H9 (cell line): ENCODE measurements at places on chromosomes 2 and 18. TPM values are rescaled to one million over a fixed set of nuclear protein-coding genes. Genes with fewer than 3 reads are reported as not detected.
A peak's percentile ranks its signal among the peaks of the same experiment; 100 is the strongest.

DNA sequence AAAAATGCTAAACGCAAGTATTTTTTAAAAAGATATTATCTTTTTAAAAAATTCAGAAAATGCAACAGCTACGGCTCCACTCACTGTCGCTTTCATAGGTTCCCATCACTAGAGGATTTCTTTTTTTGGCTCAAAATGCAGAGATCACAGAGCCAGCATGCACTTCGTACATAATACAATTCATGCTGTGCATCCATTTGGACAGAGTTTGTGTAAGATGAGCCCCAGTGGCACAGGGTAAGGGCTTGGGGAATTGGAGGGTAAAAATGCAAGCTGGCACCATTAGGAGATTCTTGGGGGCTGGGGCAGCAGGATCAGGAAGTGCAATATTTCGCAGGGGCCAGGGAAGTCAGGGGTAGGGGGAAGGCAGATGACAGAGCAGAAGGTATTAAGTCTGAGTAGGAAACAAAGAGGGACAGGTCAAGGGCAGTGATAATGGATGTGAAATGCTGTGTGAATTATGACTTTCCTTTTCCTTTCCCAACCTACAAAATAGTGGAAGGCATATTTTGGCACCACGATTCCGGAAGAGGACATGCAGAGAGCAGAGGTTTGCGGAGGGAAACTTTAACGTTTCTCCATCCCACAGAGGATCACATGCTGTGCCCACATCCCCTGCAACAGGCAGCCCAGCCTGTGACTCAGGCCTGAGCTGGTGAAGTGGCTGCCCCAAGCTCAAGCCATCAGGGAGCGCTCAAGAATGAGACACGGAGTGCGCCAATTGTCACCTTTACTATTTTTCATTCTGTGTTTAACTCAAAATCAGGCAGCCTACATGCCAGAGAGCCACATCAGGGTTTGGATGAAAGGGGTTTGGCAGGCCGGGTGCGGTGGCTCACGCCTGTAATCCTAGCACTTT is 4.7 kb downstream of the CAPG start:
- H3K4me1 ChIP-seq: peaks cover 18% of the 10 kb centered on the region
- H3K27ac ChIP-seq: no peak overlapping the region
- H3K27me3 ChIP-seq: no peaks in the 10 kb centered on the region
- 0 out of 3 replicates have a peak, but pooled peaks cover 2% of the 10 kb centered on the region for H3K36me3 ChIP-seq
- DNase-seq: no peak
- H3K4me3 ChIP-seq: no peak overlapping the region

- H3K4me1 ChIP-seq: 0 out of 2 replicates have a peak, but pooled peaks cover 2% of the 10 kb centered on the region
- DNase-seq: no peak
Observed at GRCh38 chr18:9965711-9966624, 52.2 kb downstream of the VAPA start.

DNA sequence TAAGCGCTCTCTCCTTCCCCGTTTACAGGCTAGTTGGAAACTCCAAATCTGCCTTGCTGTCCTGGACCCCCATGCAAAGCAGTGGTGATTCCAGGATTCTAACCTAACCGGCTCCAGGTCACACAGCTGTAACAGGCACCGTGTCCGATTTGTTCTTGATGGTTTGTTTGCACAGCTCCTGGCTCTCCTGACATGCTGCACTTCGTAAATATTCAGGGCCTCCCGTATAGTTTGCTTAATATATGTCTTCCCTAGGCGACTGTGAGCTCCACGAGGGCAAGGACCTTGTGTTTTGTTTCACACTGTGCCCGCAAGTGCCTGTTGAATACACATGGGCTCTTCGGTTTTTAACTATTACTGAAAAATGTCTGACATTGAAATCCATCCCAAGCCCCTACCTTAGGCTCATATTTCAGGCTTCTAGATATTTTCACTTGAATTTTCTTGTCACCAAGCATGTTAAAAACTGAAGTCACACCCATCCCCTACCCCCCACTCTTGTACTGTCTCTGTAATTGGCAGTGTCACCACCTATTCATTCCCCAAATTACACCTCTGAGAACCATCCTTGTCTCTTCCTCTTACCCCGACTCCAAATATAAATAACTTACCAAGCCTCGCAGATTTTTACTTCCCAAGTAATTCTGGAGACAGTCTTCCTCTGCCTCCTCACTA is 1.0 kb upstream of the PUM2 start:
- H3K27me3 ChIP-seq: no peaks in the 10 kb centered on the region
- H3K36me3 ChIP-seq: peaks cover 7% of the 10 kb centered on the region
- H3K27ac ChIP-seq: no peak overlapping the region

DNA sequence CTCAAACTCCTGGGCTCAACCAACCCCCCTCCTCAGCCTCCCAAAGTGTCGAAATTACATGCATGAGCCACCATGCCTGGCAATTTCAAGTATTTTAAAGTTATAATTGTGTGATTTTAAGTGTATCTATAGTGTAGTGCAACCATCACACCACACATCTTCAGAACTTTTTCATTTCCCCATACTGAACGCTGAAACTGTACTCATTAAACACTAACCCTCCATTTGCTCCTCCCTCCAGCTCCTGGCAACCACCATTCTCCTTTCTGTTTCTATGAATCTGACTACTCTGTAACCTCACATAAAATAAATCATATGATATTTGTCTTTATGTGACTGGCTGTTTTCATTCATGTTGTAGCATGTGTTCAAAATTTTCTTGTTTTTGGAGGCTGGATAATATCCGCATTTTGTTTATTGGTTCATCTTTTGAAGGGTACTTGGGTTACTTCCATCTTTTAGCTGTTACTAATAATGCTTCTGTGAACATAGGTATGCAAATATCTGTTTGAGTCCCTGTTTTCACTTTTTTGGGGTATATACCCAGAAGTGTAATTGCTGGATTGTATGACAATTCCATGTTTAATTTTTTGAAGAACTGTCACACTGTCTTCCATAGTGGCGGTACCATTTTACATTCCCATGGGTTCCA is 188.2 kb downstream of the PLCL1 start:
- H3K4me3 ChIP-seq: no peak overlapping the region
- no peak overlapping the region for H3K27ac ChIP-seq
- no peaks in the 10 kb centered on the region for H3K27me3 ChIP-seq
- DNase-seq: no peak

DNA sequence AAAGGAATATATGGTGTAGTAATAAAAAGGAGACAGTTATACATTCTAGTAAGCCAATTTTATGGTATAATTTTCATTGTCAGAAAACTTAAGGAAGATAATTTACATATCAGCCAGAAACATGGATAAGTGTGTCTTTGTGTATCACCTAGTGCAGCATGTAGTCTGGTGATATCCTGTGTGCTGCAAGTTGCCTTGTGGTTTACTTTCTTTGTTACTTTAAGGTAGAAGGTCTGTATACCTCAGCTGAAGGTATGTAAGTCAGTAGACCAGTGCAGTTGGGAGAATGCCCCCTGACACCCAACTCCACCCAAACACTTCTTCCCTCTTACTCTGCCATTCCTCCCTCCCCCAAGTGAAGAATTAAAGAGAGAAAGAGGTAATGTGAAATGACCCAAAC is 11.0 kb downstream of the GORASP2 start:
- H3K27me3 ChIP-seq: no peaks in the 10 kb centered on the region
- H3K27ac ChIP-seq: no peak overlapping the region
- no peaks in the 10 kb centered on the region; the same call in 1 of the 2 replicates for H3K4me1 ChIP-seq
- H3K4me3 ChIP-seq: no peak overlapping the region
- no peak for DNase-seq

GRCh38 chr2:216808805-216809425 is 50.9 kb downstream of the TNP1 start:
- no peak overlapping the region for H3K4me3 ChIP-seq
- no peaks in the 10 kb centered on the region; the same call in 1 of the 2 replicates for H3K27me3 ChIP-seq
- H3K36me3 ChIP-seq: no peaks in the 10 kb centered on the region
- no peak overlapping the region for H3K27ac ChIP-seq
- no peak for DNase-seq

DNA sequence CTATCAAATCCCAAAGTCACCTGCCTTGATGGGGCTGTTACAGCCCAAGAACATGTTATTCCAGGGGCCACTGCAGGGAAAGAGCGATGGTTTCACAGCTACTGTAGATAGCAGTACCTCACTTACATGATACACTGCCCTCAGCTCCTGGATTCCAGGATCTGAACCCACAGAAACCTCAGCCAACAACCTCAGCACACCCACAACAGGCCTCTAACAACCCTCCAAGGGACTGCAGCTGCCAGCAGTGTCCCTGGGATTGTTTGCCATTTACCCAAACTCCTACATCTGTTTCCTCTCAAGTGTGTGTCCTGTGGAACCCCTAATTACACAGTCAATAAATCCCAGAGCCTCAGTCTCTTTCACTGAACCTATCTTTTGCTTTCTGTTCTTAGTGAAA is 28.2 kb downstream of the OSBPL1A start:
- H3K36me3 ChIP-seq: peaks cover 40% of the 10 kb centered on the region
- DNase-seq: no peak
- 0 out of 2 replicates have a peak, but pooled peaks cover 2% of the 10 kb centered on the region for H3K4me1 ChIP-seq
- H3K27ac ChIP-seq: no peak overlapping the region

DNA sequence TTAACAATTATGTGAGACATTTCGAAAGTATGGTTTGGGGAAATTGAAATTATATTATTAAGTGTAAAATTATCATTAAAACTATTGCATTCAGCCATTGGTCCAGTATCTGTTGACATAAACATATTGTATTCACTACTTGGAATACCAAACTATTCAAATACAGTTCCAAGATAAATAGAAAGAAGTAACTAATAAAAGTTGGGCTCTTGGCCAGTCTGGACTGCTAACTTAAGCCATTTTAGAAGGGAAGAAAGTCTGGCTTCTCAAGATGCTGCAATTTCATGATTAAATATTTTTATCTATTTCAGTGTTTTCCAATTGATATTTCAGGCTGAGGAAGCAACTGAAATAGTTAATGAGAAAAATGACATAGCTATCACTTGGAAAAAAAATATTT is 109.8 kb upstream of the CHRNA1 start:
- H3K4me3 ChIP-seq: no peak overlapping the region
- no peak overlapping the region for H3K27ac ChIP-seq
- H3K27me3 ChIP-seq: no peaks in the 10 kb centered on the region
- DNase-seq: no peak

GRCh38 chr2:34831096-34831495 is 1232.0 kb upstream of the FAM98A start:
- H3K4me1 ChIP-seq: peaks cover 3% of the 10 kb centered on the region; the same call in 1 of the 2 replicates
- no peaks in the 10 kb centered on the region for H3K27me3 ChIP-seq
- H3K36me3 ChIP-seq: no peaks in the 10 kb centered on the region
- no peak overlapping the region for H3K4me3 ChIP-seq
- DNase-seq: no peak

- peaks cover 7% of the 10 kb centered on the region; the same call in 1 of the 2 replicates for H3K4me1 ChIP-seq
- no peaks in the 10 kb centered on the region for H3K27me3 ChIP-seq
- no peak overlapping the region for H3K27ac ChIP-seq
- H3K4me3 ChIP-seq: no peak overlapping the region
- DNase-seq: peak; percentile 72
Observed at GRCh38 chr2:175057078-175057685, 52.0 kb upstream of the CHN1 start.

- DNase-seq: no peak
- H3K4me3 ChIP-seq: no peak overlapping the region
- no peak overlapping the region for H3K27ac ChIP-seq
- H3K27me3 ChIP-seq: no peaks in the 10 kb centered on the region
Observed at GRCh38 chr2:3214806-3215404, 162.7 kb downstream of the EIPR1 start.

GRCh38 chr2:207692206-207693065 is 19.0 kb upstream of the CCNYL1 start:
- no peaks in the 10 kb centered on the region for H3K4me1 ChIP-seq
- no peaks in the 10 kb centered on the region for H3K27me3 ChIP-seq
- peak; percentile 69 for DNase-seq
- H3K36me3 ChIP-seq: no peaks in the 10 kb centered on the region
- H3K27ac ChIP-seq: no peak overlapping the region

GRCh38 chr2:150075831-150076230 is 411.6 kb downstream of the RND3 start:
- no peak for DNase-seq
- no peaks in the 10 kb centered on the region for H3K27me3 ChIP-seq
- H3K27ac ChIP-seq: no peak overlapping the region
- H3K4me3 ChIP-seq: no peak overlapping the region
- H3K4me1 ChIP-seq: no peaks in the 10 kb centered on the region
- no peaks in the 10 kb centered on the region for H3K36me3 ChIP-seq

GRCh38 chr2:44543773-44544725 is 182.3 kb downstream of the CAMKMT start:
- H3K36me3 ChIP-seq: no peaks in the 10 kb centered on the region; the same call in 1 of the 2 replicates
- H3K4me1 ChIP-seq: peaks cover 15% of the 10 kb centered on the region; the same call in 1 of the 2 replicates
- peak; percentile 35 for DNase-seq
- H3K4me3 ChIP-seq: peak overlapping the region; percentile 12; the same call in 1 of the 2 replicates
- peak overlapping the region; percentile 54 for H3K27ac ChIP-seq

WDR54 gene
- 65.0 and 66.4 TPM in 2 replicates for total RNA-seq

GAREM2 gene
- 14.2 and 14.4 TPM in 2 replicates for total RNA-seq

TDRD15 gene
- not detected in 2 replicates for total RNA-seq

WDR35 gene
- total RNA-seq: 16.2 and 16.7 TPM in 2 replicates

RBM44 gene
- total RNA-seq: 0.15 and 0.22 TPM in 2 replicates

UBXN4 gene
- total RNA-seq: 65.4 and 71.2 TPM in 2 replicates

MC5R gene
- total RNA-seq: not detected in 2 replicates
